Retinal pigment epithelial cell (primary cell): ENCODE measurements at places on chromosomes 13 and 19.

GRCh38 chr13:23986619-23987018 lies 89.3 kb upstream of the C1QTNF9B start:
- DNase-seq = no peak

DNA sequence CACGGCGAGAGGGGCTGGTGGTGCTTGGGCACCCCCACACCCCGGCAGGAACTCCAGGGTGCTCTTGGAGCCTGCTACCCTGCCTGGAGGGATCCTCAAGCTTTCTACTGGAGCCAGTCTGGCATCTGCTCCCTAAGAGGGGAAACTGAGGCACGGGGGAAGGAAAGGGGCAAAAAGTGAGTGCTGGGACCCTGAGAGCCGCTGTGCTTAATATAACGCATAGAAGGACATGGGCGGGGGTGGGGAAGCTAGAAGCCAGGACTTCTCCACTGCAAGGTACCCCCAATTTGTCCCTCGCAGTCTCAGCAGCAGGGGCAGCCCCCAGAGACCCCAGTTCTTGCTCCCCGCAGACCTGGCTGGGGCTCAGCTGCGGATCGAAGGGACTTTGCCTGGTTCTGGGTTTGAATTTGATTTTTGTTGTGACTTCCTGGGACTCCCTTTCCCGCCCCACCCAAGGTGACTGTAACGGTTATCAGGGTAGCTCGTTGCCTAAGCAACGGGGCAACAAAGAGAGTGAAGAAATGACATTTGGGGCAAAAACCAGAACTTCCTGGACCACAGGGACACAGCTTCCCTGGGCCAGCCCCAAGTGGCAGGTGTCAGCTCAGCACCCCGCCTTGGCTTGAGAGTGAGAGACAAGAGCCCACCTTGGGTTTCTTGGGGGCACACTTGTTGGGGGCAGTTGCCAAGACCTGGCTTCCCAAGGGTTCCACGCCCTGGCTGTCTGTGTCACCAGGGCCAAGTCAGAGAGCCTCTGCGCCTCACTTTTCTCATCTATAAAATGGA lies 638 bp downstream of the ADGRE5 start:
- DNase-seq = no peak

DNA sequence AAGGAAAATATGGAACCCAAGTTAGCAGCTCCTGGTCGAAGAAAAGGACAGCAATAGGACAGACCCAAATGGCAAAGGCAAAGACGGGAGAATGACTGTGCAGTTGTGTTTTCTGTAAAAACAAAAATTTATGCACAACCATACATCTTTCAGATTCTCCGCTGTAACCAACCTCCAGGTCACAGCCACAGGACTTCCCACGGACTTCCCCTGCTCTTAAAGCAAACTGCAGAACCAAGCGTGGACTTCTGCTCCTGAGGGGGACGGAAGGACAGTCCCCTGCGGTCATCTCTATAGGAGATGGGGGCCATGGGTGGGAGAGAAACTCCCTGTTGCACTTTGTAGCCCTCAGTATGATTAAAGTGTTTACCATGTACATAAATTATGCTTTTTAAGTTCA lies 2.5 kb downstream of the GRTP1 start:
- DNase-seq = no peak

DNA sequence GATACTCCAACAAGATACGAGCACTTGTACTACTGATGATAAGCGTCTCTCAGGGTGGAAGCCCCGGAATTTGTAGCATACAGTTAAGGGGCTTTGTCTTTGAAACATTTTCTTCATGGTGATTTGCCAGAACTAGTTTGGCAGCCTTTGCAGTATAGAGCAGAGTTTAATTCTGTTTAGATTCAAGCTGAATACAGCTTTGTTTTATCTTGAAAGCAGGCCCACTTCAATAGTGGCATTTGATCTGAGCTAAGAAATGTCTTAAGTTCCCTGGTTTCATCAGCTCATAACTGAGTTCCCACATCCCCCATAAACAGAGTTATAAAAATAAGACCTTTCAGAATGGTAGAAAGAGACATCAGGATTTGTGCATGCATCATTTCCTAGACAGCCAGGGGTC lies 125.9 kb downstream of the MIPEP start:
- DNase-seq = no peak

DNA sequence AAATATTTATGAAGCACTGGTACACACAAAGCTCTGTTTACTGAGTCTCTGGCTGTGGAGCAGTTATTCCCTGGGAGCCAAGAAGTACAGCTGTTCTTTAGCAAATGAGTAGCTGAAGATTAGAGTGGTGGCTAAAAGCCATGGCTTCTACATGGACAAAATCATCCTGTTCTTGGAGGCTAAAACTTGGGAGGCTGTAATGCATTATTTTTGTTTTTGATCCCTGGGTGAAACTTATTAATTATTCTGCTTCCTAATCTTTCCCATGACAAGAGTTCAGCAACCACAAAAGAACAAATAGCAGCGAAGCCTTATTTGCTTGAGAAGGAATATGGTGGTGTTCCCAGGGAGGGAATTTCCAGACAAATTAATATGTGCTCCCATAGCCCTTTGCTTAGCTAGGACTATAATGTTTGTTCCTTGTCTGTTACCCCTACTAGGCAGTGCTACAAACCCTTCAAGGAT lies 109.5 kb downstream of the DCT start:
- no peak for DNase-seq

DNA sequence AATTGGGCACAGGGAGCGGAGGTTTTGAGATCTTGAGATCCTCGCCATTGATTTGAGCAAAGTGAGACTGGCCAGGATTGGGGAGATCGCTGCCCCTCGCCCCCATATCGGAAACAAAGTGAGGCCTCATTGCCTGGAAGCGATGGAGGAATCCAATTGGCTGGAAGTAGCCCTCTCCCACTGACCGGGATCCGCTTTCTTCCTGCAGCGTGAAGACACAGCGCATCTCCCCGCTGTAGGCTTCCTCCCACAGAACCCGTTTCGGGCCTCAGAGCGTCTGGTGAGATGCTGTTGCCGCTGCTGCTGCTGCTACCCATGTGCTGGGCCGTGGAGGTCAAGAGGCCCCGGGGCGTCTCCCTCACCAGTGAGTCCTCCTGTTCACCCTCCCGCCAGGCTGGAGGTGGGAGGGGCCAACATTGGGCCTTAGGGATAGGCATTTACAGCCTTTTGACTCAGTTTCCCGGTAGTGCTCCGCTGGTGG lies 438 bp downstream of the PRKCSH start:
- no peak for DNase-seq

- DNase-seq = peak; percentile 91
Observed at GRCh38 chr13:54486421-54487166, 1458.0 kb downstream of the OLFM4 start.

DNA sequence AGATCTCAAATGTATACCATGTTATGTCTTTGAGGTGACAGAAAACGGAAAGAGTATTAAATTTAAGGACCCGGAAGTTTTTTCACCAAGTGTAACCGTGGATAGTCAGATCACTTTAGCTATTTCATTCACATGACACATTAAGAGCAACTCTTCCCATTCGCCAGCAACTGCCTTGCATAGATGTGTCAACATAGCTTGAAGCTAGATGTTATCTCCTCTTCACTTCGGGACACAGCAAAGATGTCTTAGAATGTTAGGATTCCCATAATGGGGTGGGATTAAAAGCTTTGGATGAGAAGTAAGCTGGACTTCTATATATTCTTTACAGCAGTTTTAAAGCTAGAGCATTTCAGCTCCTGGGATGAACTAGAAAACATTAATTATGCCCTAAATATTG lies 1135.9 kb upstream of the PCDH20 start:
- no peak for DNase-seq

DNA sequence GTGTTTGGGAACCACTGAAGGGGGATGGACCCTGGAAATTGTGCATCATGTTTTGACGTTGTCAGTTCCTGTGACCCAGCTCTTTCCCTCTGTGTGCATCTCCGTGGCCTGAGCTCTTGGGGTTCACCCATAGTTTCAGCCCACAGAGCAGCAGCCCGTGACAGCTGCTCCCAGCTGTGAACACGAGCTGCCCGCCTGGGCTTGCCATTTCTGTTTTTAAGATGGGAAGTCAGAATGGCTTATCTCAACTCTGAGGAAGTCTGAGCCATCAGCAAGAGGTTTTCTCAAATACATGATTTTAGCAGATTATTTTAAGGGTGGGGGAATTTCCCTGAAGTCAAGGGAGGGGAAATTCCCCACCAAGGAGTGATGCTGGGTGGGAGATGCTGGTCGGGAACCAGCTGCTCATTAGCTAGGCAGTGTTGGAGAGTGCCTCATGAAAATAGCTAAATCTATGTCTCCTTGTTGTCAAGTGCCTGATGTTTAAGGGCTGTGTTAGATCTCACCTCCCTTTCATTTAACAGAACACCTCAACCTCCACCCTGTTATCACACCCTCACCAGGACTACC lies 34.8 kb upstream of the C1QTNF9 start:
- no peak for DNase-seq

DNA sequence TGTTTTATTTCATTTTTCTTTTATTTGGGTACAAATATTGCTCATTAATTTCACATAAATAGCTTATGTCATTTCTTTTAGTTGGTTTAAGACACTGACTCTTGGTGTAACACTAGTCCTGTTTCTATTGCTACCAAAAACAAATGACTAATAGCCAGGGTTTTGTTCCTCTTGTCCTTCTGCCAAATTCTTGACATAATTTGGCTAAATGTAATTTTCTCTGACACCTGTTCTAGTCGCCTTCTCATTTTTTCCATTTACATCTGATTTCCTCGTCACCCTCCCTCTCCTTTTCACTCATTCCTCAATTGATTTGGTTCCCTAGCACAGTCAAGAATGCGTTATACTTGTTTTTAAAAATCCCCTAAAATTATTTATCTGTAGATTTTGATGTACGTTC lies 1718.7 kb downstream of the EFNB2 start:
- no peak for DNase-seq

DNA sequence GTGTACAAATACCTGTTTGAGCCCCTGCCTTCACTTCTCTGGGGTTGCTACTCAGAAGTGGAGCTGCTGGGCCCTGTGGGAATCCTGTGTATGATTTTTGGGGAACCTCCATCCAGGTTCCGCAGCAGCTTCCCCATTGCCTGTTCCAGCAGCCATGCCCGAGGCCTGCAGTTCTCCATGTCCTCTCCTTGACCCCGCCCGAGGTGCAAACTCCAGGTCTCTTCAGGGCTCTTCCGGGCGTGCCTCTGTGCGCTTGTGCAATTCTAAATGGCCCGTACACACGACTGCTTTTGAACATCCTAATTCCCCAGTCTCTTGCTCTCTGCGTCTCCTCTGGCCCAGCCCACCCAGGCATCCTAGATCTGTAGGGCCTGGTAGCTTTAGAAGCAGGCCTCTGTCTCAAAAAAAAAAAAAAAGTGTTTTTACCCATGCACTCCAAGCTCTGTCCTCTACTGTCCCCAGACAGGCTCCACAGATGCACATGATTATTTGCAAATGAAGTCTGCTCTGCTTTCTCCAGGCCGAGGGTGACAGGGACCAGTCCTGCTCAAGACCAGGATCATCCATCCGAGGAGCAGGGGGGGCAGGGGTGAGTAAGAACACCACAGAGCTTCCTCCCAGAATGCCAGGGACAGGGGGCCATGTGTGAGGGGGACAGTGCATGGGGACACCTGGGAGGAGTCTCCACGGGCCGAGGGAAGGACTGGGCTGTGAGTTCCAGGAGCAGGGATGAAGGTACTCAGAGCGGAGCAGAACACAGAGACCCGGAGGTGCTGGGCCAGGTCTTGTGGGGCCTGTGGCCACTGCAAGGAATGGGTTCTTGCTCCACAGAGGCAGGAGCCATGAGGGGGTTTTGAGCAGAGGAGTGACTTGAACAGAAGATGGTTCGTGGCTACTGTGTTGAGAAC lies 51.7 kb downstream of the SLC7A9 start:
- no peak for DNase-seq

GRCh38 chr13:32107474-32107873 lies 75.9 kb downstream of the FRY start:
- DNase-seq = no peak

DNA sequence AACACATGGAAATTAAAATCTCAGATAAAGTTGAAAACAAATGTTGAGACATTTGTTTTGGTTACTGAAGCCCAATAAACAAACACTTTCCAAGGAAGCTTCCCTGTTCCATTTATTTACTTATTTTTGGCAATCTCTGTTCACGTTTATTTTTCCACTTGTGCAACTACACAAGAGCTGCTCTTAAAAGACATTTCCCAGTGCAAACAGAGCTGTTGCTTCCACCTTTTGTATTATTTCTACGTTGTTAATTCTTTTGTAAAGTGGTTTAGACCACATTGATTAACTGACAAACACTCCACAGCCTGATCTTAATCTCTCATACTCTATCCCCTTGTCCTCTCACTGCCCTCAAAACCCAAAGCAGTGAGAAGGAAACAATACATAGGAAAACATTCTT lies 757.6 kb downstream of the LIG4 start:
- DNase-seq = no peak

DNA sequence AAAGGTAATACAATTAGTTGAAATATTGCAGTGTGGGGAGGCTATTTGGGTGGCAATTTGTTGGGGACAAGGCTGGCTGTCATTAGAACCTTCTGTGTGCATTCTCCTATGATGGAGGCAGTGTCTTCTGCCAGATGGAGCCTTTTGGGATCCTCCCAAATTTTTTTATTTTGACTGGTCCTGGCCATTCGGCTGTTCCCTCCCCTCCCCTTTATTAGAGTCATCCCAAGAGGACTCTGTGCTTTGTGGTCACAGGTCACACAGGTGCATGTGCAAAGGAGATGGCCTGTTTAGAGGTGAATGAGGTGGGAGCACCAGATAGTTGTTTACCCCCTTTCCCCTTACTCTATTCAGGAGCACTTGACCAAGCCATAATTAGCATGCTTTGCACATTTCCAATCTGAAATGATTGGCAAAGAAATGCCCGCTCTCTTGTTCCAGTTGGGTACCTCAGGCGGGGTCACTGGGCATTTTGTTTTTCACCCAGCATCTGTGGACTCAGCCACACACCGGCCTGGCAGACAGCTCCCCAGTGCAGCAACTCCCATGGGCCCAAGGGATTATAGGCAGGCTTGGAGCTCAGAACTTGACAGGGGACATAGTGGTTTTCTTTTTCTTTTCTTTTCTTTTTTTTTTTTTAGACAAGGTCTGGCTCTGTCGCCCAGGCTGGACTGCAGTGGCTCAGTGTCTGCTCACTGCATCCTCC lies 19.8 kb downstream of the GATAD2A start:
- no peak for DNase-seq

DNA sequence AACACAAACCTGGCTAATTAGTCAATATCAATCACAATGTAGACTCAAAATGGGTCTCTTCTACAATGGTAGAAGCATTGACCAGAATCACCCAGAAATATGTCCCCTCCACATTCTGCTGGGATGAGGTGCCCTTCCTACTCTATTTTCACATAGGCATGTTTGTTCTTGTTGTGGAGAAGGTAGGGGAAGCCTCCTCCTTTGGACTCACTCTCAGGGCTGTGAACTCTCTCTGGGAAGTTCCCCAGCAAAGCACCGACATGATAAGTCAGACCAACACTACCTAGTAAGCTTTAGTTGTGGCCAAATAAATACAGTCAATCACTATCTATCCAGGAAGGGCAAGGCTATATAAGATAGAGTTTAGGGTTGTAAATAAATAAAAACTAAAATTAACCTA lies 194.5 kb upstream of the UBL3 start:
- DNase-seq = no peak
